Activated T-cell treated with anti-CD3 and anti-CD28 coated beads, Interleukin-2, amount 50 U/mL, for 4 hours (primary cell): ENCODE measurements at places on chromosomes 2 and 18. TPM values are rescaled to one million over a fixed set of nuclear protein-coding genes. Genes with fewer than 3 reads are reported as not detected.

Gene RTKN
- 0.47 TPM for total RNA-seq

Gene TMEM247
- total RNA-seq, result not detected

Gene RUFY4
- not detected for total RNA-seq

Gene SNED1
- total RNA-seq, result 1.3 TPM

GRCh38 chr2:74833418-74834233 lies at the start of gene HK2:
Gene HK2, plus strand, starts transcription at chr2:74834127. Its CDS starts 454 bp downstream, at chr2:74834581.
- DNase-seq, result peak; percentile 80

GRCh38 chr18:47995654-47996053 lies 65.2 kb upstream of the SMAD2 start:
- DNase-seq, result no peak

DNA sequence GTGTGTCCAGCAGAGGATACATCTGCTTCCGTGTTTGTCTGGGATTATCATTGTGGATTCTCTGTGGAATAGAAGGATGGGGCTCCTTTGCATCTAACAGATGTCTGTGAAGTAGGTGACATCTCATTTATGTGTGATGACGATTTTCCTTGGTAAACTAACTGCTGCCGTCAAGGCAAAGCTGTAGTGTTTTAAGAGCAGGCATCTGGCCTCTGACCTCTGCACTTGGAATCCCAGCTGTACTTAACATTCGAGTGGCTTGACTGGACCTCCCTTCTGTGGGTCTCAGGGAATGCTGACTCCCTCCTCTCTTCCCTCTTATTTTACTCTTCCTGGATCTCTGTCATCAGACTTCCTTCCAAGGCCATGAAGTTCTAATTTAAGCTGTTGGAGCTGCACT lies 56.4 kb downstream of the DCDC2C start:
- DNase-seq, result no peak

GRCh38 chr2:53353135-53354114 lies 414.2 kb upstream of the CHAC2 start:
- DNase-seq, result no peak

GRCh38 chr2:40213071-40213470 lies 238.8 kb downstream of the SLC8A1 start:
- no peak for DNase-seq

GRCh38 chr2:32977228-32977758 lies 30.5 kb downstream of the LTBP1 start:
- DNase-seq, result no peak

GRCh38 chr2:238945433-238946150 lies 97.7 kb downstream of the TWIST2 start:
- DNase-seq, result no peak

- DNase-seq, result no peak
Measured at GRCh38 chr2:119958670-119959268, 54.1 kb upstream of the EPB41L5 start.

DNA sequence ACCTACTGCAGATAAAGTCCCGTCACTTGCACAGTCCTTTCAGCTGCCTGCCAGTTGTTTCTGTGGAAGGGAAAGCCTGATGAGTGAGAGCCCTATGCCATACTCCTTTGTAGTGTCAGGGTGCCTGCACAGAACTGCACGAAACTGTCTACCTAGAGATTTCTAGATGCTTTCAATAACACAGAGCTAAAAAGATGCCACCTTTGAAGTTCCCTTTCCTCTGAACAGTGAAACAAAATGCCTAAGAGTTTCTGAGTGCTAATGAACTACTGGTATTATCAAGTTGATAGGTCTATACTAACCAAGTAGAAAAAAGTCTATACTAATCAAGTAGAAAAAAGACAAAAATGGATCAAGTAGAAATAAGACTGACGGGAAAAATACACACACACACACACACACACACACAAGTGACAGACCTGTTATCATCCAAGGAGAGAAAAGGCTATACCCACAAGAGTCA lies 79.0 kb downstream of the TLK1 start:
- DNase-seq, result peak; percentile 14
